Activated CD4-positive, alpha-beta T cell treated with anti-CD3 and anti-CD28 coated beads for 4 hours (primary cell): ENCODE measurements at places on chromosomes 1 and 21.

- DNase-seq = no peak
Observed at GRCh38 chr1:96465441-96465840, 256.1 kb upstream of the PTBP2 start.

GRCh38 chr21:33481314-33481943, 1.7 kb upstream of the TMEM50B start:
- no peak for DNase-seq

- DNase-seq = no peak
Observed at GRCh38 chr1:183328371-183328770, 89.8 kb downstream of the NMNAT2 start.

DNA sequence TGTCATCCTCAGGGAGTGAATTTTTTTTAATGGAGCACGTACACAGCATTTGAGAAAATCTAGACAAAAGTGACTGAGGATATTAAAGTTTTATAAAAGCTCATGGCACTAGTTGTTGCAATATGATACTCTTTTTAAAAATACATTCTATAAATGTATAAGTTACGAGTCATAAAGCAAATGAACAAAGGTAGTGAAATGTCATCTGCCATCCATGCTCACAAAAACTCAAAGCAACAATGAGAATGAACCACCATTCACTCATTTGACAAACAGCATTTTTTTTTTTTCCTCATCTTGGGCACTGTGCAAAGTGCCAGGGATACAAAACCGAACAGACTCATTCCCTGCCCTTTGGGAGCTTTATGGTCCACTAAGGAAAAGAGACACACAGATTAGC, 38.7 kb downstream of the GPR137B start:
- no peak for DNase-seq

GRCh38 chr1:39501666-39502065, 10.2 kb downstream of the BMP8A start:
- no peak for DNase-seq

DNA sequence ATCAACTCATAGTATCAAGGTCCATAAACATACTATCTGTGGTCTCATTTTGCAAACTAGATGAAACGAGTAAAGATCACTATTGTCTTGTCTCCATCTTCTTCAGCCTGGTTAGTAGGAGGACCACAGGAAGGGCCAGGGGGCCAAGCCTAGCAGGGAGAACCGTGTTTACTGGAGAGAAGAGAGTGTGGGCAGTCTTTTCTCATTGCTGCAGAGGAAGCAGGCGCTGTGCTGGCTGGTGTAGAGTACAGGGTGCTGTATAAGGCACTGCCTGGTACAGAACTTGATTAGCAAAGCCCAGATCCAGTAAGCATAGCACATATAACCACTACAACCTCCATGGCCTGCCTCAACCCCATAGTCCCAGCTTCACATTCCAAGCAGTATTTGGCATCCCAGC, 10.0 kb upstream of the B4GALT3 start:
- no peak for DNase-seq

- no peak for DNase-seq
Observed at GRCh38 chr1:34785875-34786470, 5.0 kb downstream of the GJB3 start.

GRCh38 chr1:37851782-37852210, 7.6 kb downstream of the MTF1 start:
- DNase-seq = no peak

DNA sequence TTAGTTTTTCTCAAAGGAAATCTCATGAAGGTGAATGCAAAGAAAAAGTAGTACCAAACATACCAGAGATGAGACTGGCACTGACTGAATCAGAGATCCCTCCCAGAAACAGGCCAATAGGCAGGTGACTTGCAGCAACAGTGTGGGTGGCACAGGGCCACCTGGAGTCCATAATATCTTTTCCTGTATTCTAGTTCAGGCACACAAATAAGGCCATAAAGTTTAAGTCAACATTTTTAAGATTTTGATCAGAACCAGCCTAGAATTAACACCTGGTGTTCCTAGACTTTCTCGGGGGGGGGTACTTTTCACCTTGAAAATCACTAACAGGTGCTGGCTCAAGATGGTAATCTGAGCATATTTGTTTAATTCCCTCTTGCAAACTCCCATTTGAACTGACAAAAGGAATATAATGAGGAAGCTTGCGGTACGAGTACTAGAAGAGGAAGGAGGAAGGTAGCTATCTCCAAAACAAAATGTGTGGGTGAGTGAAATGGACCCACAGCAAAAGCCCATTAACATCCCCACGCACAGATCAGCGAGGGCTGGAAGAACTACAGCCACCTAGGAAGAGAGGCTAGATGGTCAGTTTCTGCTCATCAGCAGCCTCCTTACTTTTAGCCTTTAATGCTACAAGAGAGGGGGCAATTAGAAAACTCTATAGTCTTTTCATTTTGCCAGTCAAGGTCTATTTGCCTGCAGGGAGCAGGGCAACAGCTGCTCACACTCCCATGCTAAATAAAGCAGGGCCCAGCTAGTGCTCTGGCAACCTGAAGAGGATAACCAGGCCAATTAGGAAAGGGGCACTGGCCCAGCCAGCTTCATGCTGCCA, 18.9 kb downstream of the SDE2 start:
- DNase-seq = no peak

GRCh38 chr1:26627954-26628353, 67.9 kb upstream of the ARID1A start:
- no peak for DNase-seq

- DNase-seq = no peak
Observed at GRCh38 chr1:53047737-53048736, 14.0 kb upstream of the PODN start.

DNA sequence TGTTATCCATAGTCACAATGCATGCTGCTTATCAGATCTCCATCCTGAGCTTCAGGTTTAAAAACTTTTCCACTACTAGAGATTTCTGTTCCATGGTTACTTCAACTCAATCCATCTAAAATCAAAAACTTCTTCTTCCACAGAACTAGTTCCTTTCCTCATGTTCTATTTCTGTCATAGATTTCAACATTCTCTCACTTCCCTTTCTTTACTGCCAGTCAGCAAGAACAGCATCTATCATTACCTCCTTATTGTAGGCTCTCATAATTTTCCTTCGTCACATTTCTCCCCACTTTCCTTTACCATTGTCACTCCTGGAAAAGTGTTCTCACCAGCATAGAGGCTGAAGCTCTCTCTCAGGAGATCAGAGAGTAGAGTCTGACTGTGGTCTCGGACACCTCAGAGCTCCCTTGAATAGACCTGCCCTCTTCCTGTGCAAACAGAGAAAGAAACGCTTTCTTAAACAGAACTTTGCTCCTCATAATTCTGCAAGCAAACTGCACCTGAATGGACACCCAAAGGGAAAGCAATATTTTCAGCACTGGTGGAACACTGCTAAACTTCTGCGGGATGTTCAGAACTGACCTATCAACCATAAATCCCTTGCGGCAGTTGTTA, 48.7 kb upstream of the KIRREL1 start:
- DNase-seq = no peak
